Smooth muscle cell of the coronary artery (primary cell): ENCODE measurements at places on chromosomes 16 and 17. TPM values are rescaled to one million over a fixed set of nuclear protein-coding genes. Genes with fewer than 3 reads are reported as not detected.

Gene SLC25A11
- total RNA-seq: 51.1 and 76.2 TPM in 2 replicates

Gene SOX8
- total RNA-seq: 0.45 TPM in 1 of 2 replicates, not detected in the other

Gene ABCA10
- 0.53 and 7.1 TPM in 2 replicates for total RNA-seq

Gene KRT12
- total RNA-seq: under 0.01 TPM in 1 of 2 replicates, not detected in the other

Gene ITGAX
- total RNA-seq: under 0.01 TPM in 1 of 2 replicates, not detected in the other

Gene HSD17B1
- total RNA-seq: 1.8 and 8.9 TPM in 2 replicates

Gene KRTAP3-1
- total RNA-seq: not detected in 2 replicates

Gene CDK5R1
- total RNA-seq: 0.35 and 0.75 TPM in 2 replicates

Gene VMO1
- 0.08 and 0.23 TPM in 2 replicates for total RNA-seq

Gene PTX4
- total RNA-seq: not detected in 2 replicates

Gene IRX5
- total RNA-seq: 1.2 and 2.7 TPM in 2 replicates

Gene OR1A2
- not detected in 2 replicates for total RNA-seq

Gene NPIPB2
- total RNA-seq: 1.4 and 2.0 TPM in 2 replicates

Gene ZP2
- not detected in 2 replicates for total RNA-seq

Gene PYCARD
- 43.5 and 69.2 TPM in 2 replicates for total RNA-seq

Gene GFAP
- total RNA-seq: 1.1 TPM in 1 of 2 replicates, not detected in the other

Gene WFIKKN1
- total RNA-seq: 0.08 and 0.12 TPM in 2 replicates

Gene SCN4A
- not detected in 2 replicates for total RNA-seq

Gene PIEZO1
- 127 and 192 TPM in 2 replicates for total RNA-seq

Gene C17orf67
- 0.68 and 0.70 TPM in 2 replicates for total RNA-seq
